ENCODE measurements at places on chromosomes 4 and X.

DNA sequence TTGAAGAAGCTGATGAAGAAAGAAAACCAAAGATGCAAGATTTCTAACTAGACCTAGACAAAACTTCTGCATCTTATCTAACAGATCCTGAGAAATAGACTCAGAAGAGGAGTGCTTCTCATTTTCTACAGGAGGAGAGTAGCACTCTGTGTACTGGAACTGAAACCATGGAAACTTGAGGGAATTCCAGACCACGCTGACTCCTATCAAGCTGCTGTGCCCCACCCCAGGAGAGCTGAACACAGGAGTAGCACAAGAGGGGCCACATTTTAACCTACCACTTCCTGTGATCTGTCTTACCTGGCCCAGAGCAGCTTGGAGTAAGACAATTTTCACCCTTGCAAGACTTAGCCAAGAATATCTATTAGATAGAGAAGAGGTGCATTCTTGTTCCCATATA is 248.9 kb downstream of the SCFD2 start:
- no peak for DNase-seq

GRCh38 chrX:21989384-21989783 is 42.7 kb upstream of the PHEX start:
- no peak for DNase-seq

DNA sequence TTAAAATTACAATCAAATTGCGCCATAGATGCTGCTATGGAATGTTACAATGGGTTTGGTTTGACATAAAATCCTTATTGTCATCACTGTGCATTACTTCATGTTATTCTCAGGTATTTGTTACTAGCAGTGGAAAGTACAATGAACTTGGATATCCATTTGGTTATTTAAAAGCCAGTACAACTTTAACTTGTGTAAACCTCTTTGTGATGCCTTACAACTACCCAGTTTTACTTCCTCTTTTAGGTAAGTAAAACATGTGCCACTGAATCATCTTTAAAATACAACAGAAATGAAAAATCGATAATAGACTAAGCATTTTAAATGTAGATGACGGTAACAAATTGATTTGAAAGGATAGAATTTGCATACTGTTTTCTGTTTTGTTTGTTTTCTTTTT is 35.6 kb downstream of the INTS6L start:
- no peak for DNase-seq

DNA sequence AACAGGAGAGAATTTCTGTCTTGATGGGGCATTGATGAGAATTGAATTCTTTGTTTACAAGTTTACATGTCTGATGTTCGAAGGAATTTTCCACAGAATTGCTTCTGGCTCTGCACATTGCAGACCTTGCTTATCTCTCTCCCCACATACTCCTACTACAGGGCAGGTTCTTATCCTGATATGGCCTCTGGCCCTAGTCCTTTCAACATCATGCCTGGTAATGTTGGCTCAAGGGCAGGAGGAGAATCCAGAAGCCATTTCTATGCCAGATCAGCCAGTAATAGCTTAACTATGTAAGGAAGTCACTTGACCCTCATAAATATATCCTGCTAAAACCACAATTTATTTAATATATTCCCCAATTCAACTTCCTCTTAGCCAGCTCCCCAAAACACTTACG is 24.3 kb upstream of the TSPAN5 start:
- DNase-seq, result peak; percentile 84

GRCh38 chr4:3022112-3022511 is 52.2 kb downstream of the HTT-AS start:
- no peak for DNase-seq

DNA sequence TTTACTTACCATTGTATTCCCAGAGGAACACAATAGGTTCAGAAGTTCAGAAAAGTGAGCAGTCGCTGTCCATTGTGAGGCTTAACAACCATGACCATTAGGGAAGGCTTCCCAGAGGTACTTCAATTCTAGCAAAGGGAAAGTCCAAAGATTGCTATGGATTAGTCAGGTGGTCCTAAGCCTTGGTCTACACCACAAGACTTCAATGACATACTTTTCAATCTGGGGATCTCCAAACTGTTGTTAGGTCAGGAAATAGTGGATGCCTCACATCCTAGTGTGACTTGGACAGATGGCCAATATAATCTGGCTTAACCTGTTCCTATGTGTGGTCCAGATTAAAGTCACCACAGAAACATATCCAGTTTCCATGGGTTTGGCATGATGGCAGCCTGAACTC is 118.0 kb downstream of the SPCS3 start:
- no peak for DNase-seq

- DNase-seq, result no peak
Measured at GRCh38 chr4:3212391-3213105, 36.4 kb upstream of the MSANTD1 start.

DNA sequence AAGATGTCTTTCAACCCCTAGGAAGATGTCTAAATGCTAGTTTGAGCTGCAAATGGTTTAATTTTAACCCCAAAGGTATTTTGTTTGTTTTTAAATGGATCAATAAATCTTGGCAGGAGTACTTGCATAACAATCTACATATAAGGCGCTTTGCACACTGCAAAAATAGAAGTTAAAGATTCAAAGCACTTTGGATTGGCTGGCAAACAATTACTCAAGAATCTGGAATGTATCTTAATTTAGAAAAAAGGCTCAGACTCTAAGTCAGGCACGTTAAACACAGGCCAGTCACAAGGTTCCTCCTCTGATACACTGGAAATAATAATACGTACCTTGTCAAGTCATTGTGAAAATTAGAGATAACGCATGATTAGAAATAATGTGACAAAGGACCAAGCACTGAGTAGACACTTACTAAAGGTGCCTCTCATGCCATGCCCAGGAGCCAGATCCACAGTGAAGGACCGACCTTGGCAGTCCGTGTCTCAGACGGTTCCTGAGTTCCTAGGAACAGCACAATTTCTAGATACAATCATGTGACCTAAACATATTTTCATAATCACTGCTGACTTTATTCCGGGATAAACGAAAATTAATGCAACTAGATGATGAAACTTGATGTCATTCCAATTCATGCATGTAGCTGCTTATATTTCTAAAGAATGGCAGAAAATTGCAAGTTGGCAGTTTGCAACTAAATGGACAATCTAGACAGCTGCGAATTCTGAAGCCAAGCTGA is 49.6 kb downstream of the PROM1 start:
- no peak for DNase-seq

- peak; percentile 49 for DNase-seq
Measured at GRCh38 chr4:107853444-107854355, 29.0 kb downstream of the SGMS2 start.

- DNase-seq, result no peak
Measured at GRCh38 chr4:85732124-85732523, 257.2 kb downstream of the ARHGAP24 start.

- no peak for DNase-seq
Measured at GRCh38 chrX:55135171-55135570, 46.4 kb downstream of the PAGE2 start.

- DNase-seq, result no peak
Measured at GRCh38 chr4:74335341-74336021, 27.2 kb downstream of the EPGN start.

DNA sequence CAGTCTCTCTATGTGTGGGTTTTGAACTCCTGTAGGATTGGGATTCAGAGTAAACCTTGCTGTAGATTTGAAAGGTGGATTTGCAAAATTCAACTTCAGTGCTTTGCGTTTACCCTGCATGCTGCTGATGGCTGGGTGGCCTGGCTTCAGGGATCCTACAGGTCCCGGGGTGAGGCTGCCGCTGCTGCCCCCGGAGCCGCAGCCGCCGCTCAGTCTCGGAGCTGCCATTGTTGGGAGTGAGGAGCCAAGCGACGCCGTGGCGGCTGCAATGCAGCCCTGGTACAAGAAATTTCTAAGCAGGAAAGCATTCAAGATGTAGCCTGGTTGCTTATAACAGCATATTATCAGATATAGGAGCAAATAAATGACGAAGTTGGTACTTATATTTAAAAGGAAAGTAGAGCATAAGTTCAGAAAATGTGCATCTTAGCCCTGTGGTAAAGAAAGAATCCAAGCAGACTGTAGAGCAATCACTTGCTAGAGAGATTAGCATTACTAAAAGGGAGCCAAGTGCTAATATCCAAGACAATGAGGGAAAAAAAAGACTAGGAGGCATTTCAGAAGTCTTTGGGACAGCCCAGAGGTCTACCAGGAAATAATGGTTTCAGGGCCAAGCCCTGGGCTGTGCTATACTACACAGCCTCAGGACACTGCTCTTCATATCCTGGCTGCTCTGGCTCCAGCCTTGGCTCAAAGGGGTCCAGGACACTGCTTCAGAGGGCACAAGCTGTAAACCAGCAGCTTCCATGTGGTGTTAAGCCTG is 36.9 kb upstream of the CHIC1 start:
- no peak for DNase-seq

GRCh38 chrX:149471397-149471796 is 33.7 kb downstream of the IDS start:
- DNase-seq, result no peak

DNA sequence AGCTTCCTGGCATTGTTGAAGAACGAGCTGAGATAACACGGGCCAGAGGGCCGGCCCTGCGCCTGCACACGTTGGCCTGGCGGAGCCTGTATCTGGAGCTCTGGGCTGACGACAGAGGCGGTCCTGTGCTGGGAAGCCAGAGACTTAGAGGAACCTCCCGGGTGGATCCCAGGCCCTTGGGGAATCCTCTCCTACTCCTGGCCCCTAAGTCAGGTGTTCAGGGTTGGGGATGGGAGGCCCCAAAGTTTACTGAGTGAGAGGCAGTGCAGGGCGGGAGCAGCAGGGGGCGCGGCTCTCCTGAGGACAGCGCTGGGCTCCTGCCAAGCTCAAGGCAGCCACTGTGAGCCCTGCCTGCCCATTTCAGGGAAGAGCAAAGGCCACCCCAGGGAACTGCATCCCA is 2.5 kb upstream of the HTRA3 start:
- no peak for DNase-seq

DNA sequence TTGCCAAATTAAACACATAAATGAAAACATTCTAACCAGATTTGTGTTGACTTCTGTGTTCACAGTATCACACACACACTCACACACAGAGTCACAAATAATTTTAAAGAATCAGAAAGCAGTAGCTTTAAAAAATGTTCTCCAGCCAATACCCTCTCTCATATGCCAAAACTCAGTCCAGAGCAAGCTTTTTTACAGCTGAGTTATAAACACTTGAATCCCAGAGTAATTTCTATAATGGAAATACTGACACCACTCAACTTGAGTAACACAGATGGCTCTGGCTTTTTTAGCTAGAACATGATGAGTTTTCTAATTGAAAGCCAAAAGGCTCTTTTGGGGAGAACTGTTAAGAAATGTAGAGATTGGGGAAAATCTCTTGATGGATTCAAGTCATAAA is 100.8 kb downstream of the DOCK11 start:
- no peak for DNase-seq

GRCh38 chrX:134374294-134374693 is 85.7 kb upstream of the HPRT1 start:
- DNase-seq, result no peak

DNA sequence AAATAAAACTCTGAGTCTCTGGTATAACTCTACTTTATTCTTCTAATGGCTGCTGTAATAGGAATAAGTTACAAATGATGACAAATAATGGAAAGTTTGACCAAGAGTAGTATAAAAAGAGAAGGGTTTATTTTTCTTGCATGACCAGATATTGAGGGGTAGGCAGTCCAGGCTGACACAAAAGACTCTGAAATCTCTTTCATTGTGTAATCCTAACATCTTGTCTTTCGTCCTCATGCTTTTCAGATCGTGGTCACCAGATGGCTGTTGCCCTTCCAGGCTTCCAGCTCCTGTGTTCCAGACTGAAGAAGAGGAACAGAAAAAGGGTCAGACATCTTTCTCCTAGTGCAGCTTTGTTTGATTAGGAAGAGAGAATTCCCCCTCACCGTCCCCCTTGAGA is 176.9 kb upstream of the GK2 start:
- DNase-seq, result no peak

GRCh38 chr4:112348488-112349158 is 51.5 kb downstream of the ALPK1 start:
- peak; percentile 87 for DNase-seq

GRCh38 chr4:118757761-118758251 is 72.6 kb downstream of the METTL14 start:
- peak; percentile 76 for DNase-seq

DNA sequence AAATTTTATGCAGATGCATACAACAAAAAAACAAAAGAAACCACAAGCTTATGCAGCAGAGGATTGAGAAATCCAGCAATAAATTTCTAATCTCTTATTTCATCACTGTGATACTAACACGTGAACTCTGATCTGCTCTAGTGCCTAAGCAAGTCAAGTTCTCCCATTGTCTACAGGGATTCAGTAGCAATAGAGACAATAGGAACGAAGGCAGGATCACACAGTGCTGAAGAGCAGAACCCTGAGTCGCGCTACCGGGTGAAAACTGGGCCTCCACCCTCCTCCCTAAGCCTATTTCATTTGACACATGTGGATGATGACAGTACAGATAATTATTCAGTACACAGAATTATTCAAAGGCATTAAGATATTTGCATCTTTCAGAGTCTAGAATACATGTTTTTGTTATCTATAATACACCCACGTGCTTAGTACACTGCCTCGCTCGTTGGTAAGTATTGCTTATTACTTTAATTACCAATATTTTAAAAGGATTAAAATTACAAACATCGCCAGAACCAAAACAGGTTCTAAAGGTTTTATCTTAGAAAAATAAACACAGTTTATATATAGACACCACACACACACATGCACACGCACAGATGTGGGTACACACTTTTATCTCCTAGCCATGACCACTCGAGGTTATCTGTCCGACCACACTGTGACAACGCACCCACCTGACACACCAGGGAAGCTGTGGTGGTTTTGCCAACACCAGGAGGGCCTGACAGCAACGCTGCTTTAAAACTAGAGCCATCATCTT is 60.1 kb downstream of the RFC1 start:
- peak; percentile 6 for DNase-seq

- DNase-seq, result no peak
Measured at GRCh38 chr4:153553819-153554170, 87.6 kb downstream of the TMEM131L start.

DNA sequence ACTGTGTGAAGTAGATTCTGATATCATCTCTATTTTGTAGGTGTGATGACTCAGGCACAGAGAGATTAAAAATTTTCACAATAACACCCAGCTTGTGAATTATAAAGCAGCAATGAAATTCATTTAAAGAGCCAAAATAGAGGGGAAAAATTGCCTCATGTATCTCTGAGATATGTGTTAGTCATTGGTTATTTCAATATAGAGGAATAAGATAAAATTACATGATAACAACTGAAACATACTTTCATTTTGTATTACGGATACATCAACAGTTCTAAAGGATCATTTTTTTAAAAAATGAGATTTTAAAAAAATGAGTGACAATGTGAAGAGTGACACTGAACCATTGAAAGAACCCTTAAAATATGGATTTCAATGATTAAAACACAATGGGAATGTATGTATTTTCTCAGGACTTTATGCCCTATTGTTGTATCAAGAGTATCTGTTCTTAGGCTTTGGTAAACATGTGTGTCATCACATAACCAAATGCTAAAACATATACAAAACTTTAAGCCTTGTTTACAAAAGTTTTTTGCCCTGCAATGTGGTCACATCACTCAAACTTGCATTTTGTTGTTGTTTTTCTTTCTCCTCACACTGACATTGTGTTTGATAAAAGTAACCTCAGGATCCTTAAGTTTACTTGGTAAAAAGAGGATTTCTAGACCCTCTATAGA is 221.3 kb downstream of the ANTXR2 start:
- no peak for DNase-seq

- peak; percentile 64 for DNase-seq
Measured at GRCh38 chr4:70746179-70746839, 24.5 kb downstream of the RUFY3 start.

GRCh38 chrX:43822014-43822413 is 60.2 kb downstream of the MAOB start:
- no peak for DNase-seq
